ENCODE measurements at places on chromosomes 12 and 14.

DNA sequence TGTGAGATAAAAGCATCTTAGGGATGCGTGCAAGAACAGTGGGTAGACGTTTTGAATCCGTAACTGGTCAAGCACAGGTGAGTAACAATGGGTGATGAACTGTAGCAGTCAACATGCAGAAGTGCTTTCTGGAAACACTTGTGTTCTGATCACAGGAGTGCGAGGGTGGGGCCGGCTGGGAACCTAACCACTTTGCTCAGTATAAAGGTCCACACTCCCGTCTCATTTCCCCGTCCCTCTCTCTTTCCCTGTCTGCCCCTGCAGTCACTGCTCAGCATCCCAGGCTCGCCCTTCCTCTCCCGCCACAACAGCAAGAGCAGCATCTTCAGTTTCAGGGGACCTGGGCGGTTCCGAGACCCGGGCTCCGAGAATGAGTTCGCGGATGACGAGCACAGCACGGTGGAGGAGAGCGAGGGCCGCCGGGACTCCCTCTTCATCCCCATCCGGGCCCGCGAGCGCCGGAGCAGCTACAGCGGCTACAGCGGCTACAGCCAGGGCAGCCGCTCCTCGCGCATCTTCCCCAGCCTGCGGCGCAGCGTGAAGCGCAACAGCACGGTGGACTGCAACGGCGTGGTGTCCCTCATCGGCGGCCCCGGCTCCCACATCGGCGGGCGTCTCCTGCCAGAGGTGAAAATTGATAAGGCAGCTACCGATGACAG, 127.1 kb downstream of the FIGNL2 start:
- DNase-seq: no peak

DNA sequence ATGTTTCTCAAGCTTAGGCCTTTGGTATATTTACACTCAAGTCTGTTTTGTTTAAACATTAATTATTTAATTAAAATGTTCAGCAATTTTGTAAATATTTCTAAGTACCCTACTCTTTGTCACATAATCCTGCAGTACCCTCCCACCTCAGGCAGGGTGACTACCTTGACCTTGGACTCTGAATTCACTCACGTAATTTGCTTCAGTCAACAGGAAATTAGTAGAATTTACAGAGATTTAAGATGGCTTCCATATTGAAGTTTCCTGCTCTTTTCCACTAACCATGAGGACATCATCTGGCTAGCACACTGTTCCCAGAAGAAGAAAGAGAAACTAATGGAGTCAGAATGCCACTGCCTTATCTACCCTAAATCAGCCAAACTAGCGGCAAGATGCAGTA, 967 bp upstream of the TAS2R19 start:
- DNase-seq: no peak

GRCh38 chr12:34303091-34303870, 281.0 kb downstream of the ALG10 start:
- DNase-seq: no peak

GRCh38 chr12:93638095-93638494, 39.1 kb upstream of the CRADD start:
- no peak for DNase-seq

- no peak for DNase-seq
These were observed 342.5 kb upstream of the KITLG start for GRCh38 chr12:88922816-88923215.

GRCh38 chr12:119229837-119230236, 51.1 kb downstream of the HSPB8 start:
- DNase-seq: no peak

DNA sequence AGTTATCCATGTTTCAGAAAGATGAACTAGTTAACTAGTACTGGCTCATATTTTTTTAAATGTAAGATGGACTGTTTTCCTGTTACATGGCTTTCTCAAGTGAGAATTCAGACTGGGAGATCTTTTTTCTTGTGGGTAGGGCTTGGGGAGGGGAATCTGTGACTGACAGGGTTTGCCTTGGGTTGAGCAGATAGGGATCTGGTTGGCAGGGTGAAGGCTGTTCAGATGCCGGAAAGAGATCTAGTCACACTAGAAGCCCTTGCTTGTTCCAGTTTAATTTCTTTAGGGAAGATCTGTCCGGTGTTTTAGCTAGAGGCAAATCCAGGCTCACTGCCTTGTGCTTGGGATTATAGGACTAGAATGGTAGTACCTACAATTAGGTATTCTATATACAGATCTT, 63.2 kb downstream of the FBXO33 start:
- DNase-seq: no peak

- DNase-seq: no peak
These were observed 43.6 kb upstream of the VSX2 start for GRCh38 chr14:74195623-74196022.

DNA sequence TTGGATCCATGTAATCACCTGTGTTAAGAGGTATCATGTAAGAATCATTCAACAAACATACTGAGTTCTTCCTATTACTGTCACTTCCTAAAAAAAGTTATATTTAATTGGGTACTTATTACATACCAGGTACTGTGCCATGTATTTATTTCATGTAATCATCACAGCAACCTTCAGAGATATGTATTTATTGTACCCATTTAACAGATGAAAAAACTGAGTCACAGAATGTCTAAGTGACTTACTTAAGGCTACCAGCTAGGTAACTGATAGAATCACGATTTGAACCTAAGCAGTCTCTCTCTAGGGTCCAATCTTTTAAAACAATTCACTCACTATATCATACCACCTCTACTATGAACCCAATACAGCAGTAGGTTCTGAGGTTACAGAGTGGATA, 2.0 kb downstream of the PSME2 start:
- DNase-seq: no peak

GRCh38 chr12:109926488-109927210, 26.6 kb downstream of the TCHP start:
- no peak for DNase-seq

- DNase-seq: no peak
These were observed 7.0 kb upstream of the UBC start for GRCh38 chr12:124921200-124922031.

DNA sequence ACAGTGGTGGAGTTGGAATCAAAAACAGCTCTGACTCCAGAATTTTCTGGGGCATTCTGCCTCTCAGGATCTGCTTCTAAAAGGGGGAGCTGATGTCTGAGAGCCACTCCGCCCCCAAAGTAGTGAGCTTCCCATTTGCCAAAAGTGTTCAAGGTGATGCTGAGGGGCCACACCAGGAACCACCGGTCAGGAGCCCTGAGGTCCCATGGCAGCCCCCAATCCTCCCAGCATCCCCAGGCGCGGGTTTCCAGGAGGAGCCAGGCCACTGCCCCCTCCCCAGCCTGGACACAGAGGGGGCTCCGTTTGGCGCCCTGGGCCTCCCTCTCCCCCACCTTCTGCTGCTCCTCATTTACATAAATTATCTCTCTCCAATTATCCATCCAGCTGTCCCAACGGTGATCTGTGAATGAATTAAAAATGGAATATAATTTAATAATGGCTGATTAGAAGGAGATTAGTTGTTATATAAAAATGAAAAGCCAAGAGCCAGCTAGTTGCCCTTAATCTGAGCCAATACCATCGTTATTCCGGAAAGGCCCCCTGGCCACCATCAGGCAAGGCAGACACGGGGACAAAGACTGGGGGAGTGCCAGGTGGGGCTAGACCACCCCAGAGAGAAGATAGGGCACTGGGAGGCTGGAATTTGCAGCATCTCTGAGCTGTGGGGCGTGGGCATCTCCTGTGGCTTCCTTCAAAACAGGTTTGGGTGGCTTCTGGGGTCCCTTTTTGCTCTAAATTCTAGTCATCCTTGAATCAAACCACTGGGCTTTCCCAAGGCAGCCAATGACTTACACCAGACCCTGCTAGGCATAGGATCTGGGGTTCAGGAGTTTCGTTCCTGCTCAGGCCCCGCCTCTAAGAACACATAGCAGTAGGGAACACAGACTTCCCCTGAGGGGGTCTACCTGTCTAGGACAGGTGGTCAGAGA, 19.7 kb upstream of the VSX2 start:
- DNase-seq: no peak

- peak; percentile 21 for DNase-seq
These were observed 524.4 kb downstream of the MED13L start for GRCh38 chr12:115752913-115753726.

- DNase-seq: no peak
These were observed 33.0 kb downstream of the FOXN3 start for GRCh38 chr14:89384023-89384422.

- no peak for DNase-seq
These were observed 458 bp downstream of the KHNYN start for GRCh38 chr14:24430143-24430681.

GRCh38 chr14:61145903-61146481, 135.1 kb downstream of the TMEM30B start:
- DNase-seq: no peak

DNA sequence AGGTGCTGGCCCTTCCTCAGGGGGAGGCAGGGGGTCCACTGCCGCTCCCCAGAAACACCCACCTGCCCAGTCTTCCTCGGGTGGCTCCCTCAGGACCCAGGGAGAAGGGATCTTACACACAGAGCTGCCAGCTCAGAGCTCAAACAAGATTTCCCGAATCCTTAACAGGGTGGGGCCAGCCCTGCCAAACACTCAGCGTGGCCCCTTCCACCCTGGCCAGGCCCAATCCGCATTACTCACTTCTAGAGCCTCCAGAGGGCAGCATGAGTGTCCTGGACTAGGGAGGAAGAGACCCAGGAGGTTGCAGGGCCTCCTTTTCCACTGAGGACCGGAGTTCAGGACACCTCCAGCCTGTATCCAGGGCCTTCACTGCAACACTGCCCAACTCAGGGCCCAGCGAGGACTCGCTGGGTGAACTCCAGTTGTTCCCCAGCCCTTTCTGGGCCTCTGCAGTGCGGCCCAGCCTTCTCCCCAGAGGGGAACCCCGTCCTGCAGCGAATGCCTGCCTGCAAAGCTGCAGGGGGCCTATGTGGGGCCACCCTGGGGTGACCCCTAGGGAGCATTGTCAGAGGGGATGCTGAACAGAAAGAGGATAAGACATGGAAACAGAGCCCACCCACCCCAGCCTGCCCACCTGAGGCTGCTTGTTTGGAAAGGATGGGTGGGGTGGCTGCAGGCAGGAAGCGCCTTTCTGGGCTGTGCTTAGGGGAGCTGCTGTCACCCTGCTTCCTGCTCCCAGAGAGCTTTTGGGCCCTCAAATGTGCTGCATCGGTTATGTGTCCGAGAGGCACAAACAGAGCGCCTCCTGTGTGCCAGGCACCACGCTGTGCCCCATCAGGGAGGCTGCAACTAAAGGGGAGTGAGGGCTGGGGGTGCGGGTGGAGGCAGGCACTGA, 43.8 kb downstream of the CCNK start:
- DNase-seq: no peak
